ENCODE measurements at places on chromosomes 6 and 20.

DNA sequence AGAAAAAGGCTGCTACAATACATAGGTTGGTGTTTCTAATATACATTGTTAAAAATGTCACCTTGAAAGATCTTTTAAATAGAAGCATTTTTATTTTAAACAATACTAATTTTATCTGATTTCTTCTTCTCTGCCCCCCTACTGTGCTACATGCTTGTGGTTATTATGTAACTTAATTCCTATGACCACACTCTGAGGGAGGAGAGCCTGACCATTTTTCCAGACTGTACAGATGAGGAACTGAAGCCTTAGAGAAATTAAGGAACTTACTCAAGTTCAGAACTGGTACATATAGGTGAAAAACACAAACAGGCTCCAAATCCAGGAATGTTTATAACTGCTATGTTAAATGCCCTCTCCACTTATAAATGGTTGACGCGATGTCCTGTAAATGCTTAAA, 43.4 kb upstream of the ARHGAP18 start:
- no peak for DNase-seq

DNA sequence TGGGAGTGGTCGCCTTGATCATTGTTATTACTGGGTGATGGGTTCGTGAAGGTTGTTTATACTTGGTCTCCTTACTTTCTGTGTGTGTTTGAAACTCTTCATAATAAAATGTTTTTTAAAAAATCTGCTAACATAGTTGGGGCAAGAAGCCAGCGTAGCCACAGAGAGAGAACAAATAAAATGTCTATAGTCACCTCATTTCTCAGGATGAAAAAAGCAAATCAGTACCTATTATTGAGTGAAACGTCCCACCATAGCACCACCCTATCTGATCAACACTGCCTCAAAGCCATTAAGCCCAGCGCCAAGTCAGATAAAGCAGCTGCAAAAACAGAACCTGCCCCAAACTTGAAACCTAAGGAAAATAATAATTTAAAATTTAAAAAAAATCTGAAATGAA, 89.7 kb upstream of the TAB2 start:
- DNase-seq: no peak

DNA sequence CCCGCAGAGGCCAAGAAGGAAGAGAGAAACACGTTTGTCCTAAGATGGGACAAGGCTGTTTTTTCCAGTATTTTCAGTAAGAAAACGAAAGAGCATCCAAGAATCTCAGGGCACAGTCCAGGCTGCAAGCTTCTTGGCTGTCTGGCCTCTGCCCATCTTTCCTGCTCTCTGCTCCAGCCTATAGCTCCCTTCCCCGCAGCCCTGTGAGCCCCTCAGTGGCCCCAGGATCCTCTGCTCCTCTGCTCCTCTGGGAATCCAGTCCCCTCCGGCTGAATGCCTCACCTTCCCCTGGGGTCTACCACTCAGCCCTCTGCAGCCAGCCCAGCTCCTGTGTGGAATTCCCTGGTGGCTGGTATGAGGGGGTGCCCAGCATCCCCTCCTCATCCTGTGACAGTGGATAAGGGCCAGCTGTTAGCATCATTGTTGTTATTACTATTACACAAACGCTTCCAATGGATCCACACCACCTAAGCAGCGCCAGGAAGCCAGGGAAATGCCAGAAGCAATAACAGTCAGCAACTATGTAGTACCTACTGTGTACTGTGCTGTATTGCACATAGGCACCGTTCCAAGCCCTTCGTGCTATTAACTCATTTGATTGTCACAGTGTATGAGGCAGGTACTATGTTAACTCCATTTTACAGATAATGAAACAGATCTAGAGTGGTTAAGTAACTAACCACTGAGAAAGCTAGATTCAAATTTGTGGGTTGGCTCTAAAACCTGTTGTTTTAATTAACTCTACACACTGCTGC, 60.3 kb upstream of the PTPN1 start:
- no peak for DNase-seq

DNA sequence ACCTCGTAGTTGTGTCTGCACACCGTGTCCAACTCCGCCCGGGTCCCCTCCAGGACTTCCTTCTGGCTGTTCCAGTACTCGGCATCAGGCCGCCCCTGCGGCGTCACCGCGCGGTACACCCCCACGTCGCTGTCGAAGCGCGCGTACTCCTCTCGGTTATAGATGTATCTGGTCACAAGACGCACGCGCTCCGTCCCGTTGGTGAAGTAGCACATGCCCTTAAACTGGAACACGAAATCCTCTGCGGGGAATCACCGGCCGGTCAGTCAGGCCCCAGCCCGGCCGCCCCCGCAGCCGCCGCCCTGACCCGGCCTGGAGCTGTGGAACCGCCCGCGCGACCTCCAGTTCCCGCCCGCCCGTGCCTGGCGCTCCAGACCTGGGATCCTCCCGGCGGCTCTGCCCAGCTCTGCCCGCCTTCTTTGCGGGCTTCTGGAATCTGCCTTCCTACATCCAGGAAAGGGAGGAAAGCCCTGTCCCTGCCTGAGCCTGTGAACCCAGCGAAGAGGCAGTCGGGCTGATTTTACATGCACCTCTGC, 1.6 kb downstream of the HLA-DQB1 start:
- no peak for DNase-seq

Data from stimulated activated naive CD4-positive, alpha-beta T cell treated with Interleukin-2 at 50 U/mL for 16 hours (primary cell).